ENCODE measurements at places on chromosomes 5 and 9.

GRCh38 chr5:171855798-171856763 lies 70.5 kb downstream of the SMIM23 start:
- DNase-seq = no peak

DNA sequence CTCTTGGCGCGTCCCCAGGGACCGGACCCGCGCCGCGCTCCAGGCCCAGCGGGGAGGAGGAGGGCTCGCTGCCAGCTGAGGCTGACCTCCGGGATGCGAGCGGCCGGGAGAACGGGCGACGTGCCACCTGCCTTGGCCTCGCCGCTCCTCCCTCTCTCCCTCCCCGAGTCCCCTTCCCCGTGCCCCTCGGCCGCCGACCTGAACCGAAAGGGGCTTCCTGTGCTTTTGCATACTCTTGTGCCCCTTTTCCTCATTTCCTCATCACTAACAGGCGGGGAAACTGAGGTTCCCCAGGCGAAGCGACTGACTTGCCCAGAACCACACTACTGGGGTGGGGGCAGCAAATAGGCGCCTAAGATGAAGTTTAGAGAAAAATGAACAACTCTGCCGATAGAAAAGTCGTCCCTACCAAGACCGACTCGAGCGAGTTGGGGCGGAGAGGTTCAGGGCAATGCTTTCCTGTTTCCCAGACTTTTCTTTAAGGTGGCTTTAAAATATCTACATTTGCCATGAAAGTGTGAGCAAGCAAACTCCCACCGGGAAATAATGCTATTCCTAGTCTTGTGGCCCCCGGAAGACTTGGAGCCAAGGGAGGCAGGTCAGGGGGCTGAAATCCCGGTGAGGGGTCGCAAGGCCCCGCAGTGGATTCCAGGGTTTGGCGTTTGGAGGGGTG lies 580 bp upstream of the DUSP1 start:
- no peak for DNase-seq

- DNase-seq = no peak
Measured at GRCh38 chr5:119406551-119407110, 45.7 kb upstream of the HSD17B4 start.

- DNase-seq = peak; percentile 73
Measured at GRCh38 chr5:74538206-74538661, 102.3 kb downstream of the ENC1 start.

DNA sequence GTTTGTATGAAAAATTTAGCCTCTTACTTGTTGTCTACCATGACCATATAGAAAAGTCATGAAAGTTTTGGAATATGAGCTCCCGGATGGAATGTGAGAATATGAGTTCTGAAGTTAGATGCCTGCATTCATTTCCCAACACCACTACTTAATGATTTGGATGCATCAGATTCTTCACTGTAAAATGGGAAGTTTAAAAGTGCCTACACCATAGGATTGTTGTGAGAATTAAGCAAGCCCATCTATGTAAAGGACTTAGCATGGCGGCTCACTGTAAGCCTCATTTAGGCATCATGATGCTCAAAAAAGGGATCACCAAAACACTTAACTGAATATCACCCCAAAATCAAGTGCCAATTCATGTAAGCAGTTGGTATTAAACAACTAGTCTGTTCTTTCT lies 177.3 kb downstream of the RAB3C start:
- no peak for DNase-seq

GRCh38 chr9:72794946-72795345 lies 157.9 kb downstream of the ALDH1A1 start:
- DNase-seq = no peak

- no peak for DNase-seq
Measured at GRCh38 chr5:76990899-76991459, 38.1 kb downstream of the CRHBP start.

DNA sequence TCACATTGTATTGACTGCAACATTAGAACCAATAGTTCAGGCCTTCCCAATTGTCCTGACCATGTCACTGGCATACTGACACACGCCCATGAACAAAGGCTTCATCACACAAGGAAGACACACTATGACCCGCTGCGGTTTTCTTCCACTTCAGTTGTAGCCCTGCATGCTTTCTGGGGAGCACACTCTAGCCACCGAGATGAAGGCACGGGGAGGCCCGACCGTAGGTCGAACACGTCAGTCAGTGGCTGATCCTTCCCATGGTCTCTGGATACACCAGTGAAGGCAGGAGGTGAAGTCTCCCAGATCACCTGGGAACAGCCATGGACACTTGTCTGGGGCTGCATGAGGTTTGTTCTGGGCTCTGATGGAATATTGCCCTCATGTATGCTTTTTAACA lies 224.7 kb downstream of the FSTL4 start:
- no peak for DNase-seq

- no peak for DNase-seq
Measured at GRCh38 chr9:77803423-77803822, 155.3 kb upstream of the GNA14 start.

DNA sequence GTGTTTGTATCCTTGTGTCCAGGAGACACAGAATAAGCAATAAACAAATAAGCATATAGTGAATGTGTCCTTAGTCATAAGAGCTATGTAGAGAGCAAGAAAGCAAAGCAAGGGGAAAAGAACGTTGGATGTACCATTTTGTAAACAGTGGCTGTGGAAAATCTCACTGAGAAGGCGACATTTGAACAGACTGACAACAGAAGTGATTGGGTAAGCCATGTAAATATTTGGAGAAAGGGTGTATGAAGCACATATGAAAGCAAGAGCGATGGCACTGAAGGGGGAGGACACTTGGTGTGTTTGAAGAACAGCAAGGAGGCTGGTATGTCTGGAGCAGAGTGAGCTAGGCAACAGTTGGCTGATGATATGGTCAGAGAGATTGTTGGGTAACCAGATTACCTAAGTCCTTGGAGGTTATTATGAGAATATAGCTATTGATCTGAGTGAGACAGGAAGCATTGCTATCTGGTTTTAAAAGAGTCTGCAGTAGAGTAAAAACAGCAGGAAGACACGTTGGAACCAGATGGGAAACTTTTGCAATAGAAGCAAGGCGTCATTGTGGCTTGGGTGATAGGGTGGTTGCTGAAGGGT lies 115.5 kb upstream of the IL7R start:
- peak; percentile 57 for DNase-seq
